ENCODE measurements at places on chromosomes 2 and 18. TPM values are rescaled to one million over a fixed set of nuclear protein-coding genes. Genes with fewer than 3 reads are reported as not detected.

DNA sequence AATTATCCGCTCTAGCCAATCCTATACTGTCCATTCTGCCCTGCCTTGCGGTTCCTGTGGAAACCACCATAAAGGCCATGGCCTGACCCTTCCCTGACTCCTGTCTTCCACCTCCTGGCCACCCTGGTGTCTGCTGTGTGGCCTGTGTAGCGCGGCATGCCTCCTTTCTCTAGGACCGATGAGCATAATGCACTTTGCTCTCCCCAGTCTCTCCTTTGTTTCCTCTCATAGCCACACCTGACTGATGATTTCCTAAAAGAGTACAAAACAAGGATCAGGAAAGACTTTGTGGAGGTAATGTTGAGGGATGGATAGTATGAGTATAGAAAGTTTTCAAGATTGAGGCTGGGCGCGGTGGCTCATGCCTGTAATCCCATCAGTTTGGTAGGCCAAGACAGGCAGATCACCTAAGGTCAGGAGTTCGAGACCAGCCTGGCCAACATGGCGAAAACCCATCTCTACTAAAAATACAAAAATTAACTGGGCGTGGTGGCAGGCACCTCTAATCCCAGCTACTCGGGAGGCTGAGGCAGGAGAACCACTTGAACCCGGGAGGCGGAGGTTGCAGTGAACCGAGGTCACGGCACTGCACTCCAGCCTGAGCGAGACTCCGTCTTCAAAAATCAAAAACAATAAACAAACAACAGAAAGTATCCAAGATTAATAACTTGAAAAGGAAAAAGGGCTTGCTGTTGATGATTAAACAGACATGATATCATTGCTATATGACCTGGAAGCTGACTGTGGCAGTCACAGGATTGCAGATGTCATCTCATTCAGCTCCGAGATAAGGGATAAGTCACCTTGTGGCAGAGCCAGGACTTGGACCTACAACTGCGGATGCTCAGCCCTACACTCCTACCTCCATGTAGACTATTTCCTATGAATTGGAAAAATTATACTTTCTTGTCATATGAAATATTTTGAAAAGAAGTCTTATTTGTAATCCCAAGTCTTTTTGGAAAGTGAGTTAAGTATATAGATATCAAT is 16.6 kb downstream of the SOWAHC start:
- H3K27ac ChIP-seq, result no peak overlapping the region
- no peak overlapping the region for H3K4me3 ChIP-seq
- no peaks in the 10 kb centered on the region for H3K27me3 ChIP-seq
- H3K36me3 ChIP-seq, result no peaks in the 10 kb centered on the region
- no peak for DNase-seq

DNA sequence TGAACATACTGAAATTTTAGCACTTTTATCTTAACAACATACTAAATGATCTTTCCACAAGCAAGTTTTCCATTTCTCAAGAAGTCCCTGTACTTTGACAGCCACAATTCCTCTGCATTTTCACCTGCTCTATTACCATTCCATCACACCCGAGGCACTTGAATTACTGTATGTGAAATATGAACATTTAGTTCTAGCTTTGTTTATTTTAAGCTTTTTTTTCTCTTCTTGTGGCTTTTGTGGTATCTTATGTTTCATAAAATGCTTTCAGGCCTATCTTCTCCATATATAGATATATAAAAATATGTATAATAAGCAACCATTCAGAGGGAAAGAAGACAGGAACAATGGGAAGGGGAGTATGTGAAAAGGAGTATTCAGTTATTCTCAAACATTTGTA is 693.9 kb downstream of the SATB2 start:
- no peaks in the 10 kb centered on the region for H3K36me3 ChIP-seq
- H3K4me1 ChIP-seq, result no peaks in the 10 kb centered on the region
- no peaks in the 10 kb centered on the region for H3K27me3 ChIP-seq
- H3K4me3 ChIP-seq, result no peak overlapping the region

GRCh38 chr18:76486038-76486437 is 9.0 kb downstream of the ZNF516 start:
- no peaks in the 10 kb centered on the region for H3K36me3 ChIP-seq
- H3K27ac ChIP-seq, result no peak overlapping the region
- DNase-seq, result no peak

GRCh38 chr2:159982270-159982669 is 80.1 kb downstream of the PLA2R1 start:
- H3K27me3 ChIP-seq, result no peaks in the 10 kb centered on the region
- H3K4me3 ChIP-seq, result no peak overlapping the region
- H3K36me3 ChIP-seq, result no peaks in the 10 kb centered on the region
- peak; percentile 80 for DNase-seq

GRCh38 chr2:127086990-127087790 is 19.8 kb downstream of the BIN1 start:
- H3K27me3 ChIP-seq, result no peaks in the 10 kb centered on the region
- H3K36me3 ChIP-seq, result no peaks in the 10 kb centered on the region
- peak overlapping the region; percentile 52 for H3K27ac ChIP-seq
- peaks cover 51% of the 10 kb centered on the region for H3K4me1 ChIP-seq
- no peak overlapping the region for H3K4me3 ChIP-seq

- no peaks in the 10 kb centered on the region for H3K36me3 ChIP-seq
- H3K4me3 ChIP-seq, result peak overlapping the region; percentile 75
- peak overlapping the region; percentile 88 for H3K27ac ChIP-seq
- H3K27me3 ChIP-seq, result no peaks in the 10 kb centered on the region
- H3K4me1 ChIP-seq, result peaks cover 61% of the 10 kb centered on the region
Observed at GRCh38 chr18:74290794-74291471, 830 bp downstream of the CYB5A start.

- no peaks in the 10 kb centered on the region for H3K36me3 ChIP-seq
- no peaks in the 10 kb centered on the region for H3K27me3 ChIP-seq
- H3K27ac ChIP-seq, result no peak overlapping the region
- H3K4me1 ChIP-seq, result no peaks in the 10 kb centered on the region
Observed at GRCh38 chr2:209121691-209122090, 302.2 kb upstream of the MAP2 start.

GRCh38 chr2:141610564-141611175 is 520.1 kb downstream of the LRP1B start:
- DNase-seq, result no peak
- no peak overlapping the region for H3K27ac ChIP-seq
- no peaks in the 10 kb centered on the region for H3K27me3 ChIP-seq
- no peak overlapping the region for H3K4me3 ChIP-seq

DNA sequence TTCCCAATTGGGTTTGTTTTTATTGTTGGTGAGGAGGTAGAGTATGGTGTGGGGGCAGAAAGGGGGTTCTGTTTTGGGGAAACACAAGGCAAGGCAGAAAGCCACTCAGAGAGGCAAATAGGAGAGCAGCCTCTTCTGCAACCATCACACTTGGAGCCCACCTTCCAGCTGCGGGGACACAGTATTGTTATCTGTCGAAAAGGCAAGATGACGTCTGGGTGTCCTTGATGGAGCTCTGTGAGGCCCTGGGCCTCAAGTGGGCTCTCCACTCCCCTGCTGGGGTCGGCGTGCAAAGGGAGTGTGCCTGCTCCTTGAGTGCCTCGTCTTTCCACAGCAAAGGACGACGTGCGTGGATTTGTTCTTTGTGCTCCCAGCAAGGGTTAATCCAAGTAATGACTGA is 227.6 kb downstream of the ANAPC1 start:
- H3K27ac ChIP-seq, result no peak overlapping the region
- H3K36me3 ChIP-seq, result no peaks in the 10 kb centered on the region
- no peaks in the 10 kb centered on the region for H3K4me1 ChIP-seq
- H3K4me3 ChIP-seq, result no peak overlapping the region

RETSAT gene
- 26.5 TPM for total RNA-seq
